Ovary (tissue), 10 donors: ENCODE measurements at places on chromosomes 4 and X. TPM values are rescaled to one million over a fixed set of nuclear protein-coding genes. Genes with fewer than 3 reads are reported as not detected.

Gene RBM47
- 14.3 TPM for total RNA-seq

DNA sequence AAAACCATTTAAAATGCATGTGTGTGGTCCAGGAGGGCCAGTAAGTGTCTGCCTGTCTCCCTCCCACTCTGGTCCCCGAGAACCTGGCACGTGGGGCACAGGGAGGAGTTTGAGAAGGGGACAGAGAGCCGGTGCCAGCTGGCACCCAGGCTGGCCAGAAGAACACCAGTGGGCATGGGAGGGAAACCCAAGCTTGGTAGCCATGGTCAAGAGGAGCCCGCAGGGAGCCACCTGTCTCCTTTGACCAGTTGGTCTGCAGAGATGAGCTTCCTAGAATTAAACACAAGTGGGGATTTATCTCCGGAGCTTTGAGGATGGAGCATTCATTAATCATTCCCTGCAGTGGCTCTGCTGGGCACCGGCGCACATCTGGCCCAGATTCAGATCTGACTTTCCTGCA, 41.6 kb downstream of the HMX1 start:
- DNase-seq = no peak

- no peak for DNase-seq
Observed at GRCh38 chr4:147772459-147772969, 40.6 kb downstream of the ARHGAP10 start.

GRCh38 chr4:153465615-153466080, 512 bp upstream of the TMEM131L start:
- DNase-seq = peak; percentile 65

GRCh38 chrX:119101168-119101567, 26.4 kb downstream of the KIAA1210 start:
- DNase-seq = no peak

- DNase-seq = no peak
Observed at GRCh38 chr4:64564126-64564525, 154.9 kb upstream of the TECRL start.

GRCh38 chrX:124975456-124975855, 344.2 kb upstream of the TEX13C start:
- DNase-seq = no peak

DNA sequence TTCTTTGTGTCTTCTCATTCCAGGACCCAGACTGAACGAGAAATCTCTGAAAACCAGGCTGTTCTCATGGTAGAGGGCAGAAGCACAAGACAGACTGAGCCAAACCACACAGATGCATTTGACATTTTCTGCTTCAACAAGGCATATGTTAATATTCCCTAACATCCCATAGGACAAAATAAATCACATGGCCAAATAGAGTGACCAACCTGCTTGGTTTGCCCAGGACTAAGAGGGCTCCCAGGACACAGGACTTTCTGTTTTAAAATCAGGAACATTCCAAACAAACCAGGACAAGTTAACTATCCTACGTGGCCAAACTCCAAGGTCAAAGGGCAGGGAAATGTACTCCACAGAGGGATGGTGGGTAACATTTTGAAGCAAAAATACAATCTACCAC, 11.7 kb downstream of the CTPS2 start:
- no peak for DNase-seq

GRCh38 chr4:74996996-74997395, 64.1 kb downstream of the PARM1 start:
- no peak for DNase-seq
